ENCODE measurements at places on chromosomes 13 and 19.

- no peak for DNase-seq
Measured at GRCh38 chr19:35959968-35960320, 23.8 kb downstream of the LRFN3 start.

DNA sequence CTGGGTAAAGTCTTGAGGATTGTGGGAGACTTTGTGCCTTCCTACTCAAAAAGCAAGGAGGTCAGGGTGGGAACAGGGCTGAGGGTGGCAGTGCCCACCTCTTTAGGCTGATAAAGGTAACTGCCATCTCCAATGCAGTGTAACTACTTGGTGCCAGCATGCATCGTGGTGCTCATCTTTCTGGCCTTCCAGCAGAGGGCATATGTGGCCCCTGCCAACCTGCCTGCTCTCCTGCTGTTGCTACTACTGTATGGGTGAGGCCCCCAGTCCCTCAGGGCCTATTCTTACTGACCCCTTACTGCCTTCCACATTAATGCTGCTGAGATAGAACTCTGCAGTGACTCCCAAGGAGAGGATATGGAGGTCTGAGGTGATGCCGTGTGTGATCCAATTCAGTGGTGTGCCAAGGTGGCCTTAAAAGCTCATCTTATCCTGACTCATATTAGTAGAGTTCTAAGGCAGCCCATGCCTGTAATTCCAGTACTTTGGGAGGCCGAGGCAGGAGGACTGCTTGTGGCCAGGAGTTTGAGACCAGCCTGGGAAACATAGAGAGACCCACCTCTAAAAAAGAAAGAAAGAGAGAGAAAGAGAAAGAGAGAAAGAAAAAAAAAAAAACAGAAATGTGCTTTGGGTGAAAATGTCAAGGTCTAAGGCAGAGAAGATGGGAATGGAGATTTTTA, 9.7 kb upstream of the ARHGAP45 start:
- DNase-seq = no peak

- no peak for DNase-seq
Measured at GRCh38 chr19:15124572-15125231, 17.5 kb downstream of the SYDE1 start.

DNA sequence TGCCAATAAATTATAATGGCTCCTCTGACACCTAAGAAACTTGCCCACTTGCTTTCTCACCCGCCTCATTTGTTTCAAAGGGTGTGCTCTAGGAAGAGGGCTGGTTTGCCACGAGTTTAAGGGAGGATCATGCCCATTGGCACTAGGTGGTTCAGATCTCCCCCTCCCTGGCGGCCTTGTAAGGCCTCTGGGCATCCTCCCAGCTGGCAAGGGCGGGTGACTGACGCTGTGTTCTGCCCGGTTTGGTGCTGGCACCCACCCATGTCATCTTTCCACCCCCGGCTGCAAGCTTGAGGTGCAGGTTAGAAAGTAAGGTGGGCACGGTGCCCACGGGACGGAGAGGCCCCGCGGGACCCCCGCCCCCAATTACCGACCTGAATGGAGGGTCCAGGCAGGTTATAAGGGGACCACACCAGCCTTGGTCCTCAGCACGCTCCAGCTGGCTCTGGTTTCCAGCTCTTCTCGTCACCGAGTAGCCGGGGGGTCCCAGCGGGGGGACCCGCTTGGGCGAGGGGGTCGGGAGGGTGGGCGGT, 90.4 kb downstream of the PTPRS start:
- DNase-seq = no peak

DNA sequence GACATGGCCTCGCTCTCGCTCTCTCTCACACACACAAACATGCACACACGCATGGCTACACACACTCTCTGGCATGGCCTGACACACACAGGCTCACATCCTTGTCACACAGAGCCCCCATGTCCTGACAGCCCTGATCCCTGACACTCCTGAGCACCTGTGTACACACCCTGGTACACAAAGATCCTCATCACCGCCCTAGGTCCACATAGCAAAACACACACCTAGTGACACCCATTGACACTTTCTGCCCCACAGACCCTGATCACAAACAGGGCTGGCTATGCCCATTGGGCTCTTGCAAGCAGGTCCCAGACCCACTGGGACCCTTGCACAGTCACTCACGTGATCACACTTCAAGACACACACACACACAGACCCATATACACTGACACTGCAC, 4.0 kb upstream of the NFIX start:
- no peak for DNase-seq

GRCh38 chr13:41188584-41188983, 5.8 kb downstream of the KBTBD7 start:
- DNase-seq = no peak

GRCh38 chr13:69580255-69580654, 527.4 kb upstream of the ATXN8OS start:
- no peak for DNase-seq

DNA sequence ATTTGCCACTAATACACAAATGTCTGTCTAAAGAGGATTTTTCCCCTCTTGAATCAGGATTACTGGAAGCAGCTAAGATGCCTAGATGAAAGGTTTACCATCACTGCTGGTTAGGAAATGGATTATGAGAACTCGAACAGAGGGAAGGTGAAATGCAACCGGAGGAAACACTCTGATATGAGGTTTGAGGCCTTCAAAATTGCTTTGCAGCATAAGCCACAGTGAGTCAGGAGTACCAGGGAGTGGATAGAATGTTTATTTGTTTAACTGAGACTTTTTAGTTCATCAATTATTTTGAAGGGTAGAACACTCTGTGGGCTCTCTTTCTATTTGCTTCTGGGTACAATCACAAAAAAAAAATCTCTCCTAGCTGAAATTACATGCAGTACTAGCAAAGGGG, 18.1 kb downstream of the CDADC1 start:
- DNase-seq = no peak

DNA sequence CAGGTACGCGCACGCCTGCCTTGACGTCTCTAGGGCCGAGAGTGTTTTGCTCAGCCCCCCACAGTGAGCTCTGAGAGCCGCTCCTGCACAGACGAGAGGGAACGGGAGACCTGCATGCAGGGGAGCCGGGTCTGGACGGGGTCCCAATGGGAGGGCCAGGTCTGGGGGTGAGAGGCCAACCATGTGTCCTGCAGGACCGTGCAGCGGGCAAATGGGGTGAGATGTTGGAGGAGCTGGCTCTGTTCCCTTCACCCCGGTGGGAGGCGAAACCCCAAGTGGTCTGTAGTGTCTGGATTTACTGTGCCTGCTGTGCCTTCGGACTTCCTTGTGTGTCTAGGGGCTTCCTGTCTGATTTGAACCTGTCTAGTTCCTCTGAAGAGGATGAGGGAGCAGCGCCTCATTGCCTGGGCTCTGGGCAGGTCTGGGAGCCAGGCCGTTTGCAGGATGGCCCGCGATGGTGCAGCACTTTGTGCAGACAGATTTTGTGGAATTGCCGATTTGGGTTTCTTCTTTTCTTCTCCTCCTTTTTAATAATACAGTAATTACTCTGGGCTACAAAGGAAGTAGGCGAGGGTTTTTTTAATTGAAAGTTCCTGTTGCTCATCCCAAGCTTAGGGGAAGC, 2.1 kb downstream of the CSNK1G2 start:
- DNase-seq = peak; percentile 30

- no peak for DNase-seq
Measured at GRCh38 chr19:32580353-32580900, 563 bp upstream of the PDCD5 start.

GRCh38 chr13:43792076-43792881, 5.5 kb upstream of the ENOX1 start:
- no peak for DNase-seq

GRCh38 chr13:40404407-40404806, 262.0 kb downstream of the FOXO1 start:
- DNase-seq = no peak

- no peak for DNase-seq
Measured at GRCh38 chr13:75271846-75272245, 210.1 kb downstream of the TBC1D4 start.

Measured in HAP-1 (cell line).